ENCODE measurements at places on chromosomes 7 and 10. TPM values are rescaled to one million over a fixed set of nuclear protein-coding genes. Genes with fewer than 3 reads are reported as not detected.

GRCh38 chr7:137732168-137732567 lies 114.6 kb downstream of the DGKI start:
- no peak for DNase-seq

DNA sequence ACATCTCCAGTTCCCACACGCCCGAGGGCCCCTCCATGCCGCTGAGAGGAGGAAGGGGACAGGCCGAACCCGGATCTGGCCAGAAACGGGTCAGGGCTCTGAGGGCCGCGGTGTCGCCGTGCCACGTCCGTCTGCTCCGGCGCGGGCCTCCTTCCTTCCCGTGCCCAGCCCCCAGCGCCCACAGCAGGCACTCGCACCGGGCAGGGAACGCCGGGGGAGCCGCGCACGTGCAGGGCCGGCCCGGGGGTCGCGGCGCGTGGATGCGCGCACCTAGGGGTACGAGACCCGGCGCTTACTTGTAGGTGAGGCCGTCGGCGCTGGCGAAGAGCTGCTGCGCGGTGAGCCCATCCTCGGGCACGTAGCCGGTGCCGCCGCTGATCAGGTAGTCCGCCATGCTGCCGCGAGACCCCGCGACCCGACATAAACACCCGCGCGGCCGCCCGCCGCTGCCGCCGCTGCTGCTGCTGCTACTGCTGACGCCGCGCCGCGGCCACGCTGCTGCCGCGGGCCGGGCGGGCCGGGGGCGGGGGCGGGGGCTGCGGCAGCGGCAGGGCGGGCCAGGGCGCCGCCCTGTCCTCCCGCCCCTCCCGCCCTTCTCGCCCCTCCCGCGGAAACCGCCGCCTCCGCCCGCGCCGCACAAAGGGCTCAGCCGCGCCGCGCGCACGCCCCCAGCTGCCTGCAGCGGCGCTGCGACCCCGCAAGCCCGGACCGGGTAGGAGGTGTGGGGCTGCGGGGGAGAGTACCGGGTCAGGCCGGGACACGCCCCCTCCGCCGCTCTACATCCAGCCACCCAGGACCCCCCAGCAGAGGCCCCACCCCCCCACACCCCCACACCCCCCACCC lies 4.1 kb downstream of the IMPDH1 start:
- peak; percentile 56 for DNase-seq

DNA sequence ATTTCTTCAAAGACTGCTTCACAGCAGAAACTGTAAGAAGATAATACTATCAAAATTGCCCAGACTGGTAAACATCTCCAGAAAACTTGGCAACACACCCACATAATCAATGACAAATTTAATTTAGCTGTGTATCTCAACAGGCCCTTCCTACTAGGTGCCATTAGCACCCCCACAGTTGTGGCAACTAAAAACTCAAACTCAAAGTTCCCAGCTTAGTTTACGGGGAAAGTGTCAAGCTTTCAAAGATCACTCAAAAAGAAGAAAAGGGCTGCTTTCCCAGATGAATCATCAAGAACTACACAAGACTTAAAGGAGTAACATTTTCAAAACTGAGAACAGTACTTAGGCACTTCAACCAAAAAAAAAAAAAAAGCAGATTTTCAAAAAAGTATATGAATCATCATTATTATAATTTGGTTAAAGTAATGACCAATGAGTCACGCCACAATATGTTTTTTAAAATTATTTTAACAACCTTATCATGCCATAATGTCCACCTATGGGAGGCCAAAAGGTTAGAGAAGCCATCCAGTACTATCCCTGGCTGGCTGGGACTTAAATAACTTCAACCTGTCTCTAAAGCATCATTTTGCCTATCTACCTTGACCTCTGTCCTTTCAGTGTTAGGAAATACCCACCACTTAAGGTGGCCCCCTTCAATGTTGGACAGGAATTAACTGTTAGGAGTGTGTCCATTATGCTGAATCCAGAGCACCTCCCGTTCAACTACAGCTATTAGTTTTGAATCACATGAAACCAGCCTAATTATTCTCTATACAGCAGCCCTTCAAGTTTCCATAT lies 90.8 kb downstream of the ZFAND4 start:
- DNase-seq = peak; percentile 29

DNA sequence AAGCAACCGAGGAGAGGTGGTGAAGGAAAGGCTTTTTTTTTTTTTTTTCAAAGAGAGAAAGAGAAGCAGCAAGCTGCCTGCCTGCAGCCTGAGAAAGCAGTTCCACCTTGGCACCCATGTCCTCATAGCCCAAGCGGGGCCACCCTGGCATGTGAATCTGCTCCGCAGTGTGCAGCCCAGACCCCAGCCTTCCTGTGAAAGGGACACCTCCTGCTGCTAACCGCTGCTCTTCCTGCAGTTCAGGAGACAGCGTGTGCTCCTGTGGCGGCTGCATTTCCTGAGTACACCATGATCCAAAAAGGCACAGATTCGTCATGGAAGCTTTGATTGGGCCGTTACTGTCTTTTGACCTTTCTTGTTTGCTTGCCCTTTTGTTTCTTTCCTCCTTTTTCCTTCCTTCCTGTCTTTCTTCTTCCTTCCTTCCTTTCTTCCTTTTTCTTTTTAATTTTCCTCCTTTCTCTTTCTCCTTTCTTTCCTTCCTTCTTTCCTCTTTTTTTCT lies 38.1 kb downstream of the IKZF1 start:
- DNase-seq = peak; percentile 71

IDI2 gene
- total RNA-seq = not detected

GRCh38 chr7:155001756-155002410 lies 1.0 kb downstream of the PAXIP1 start:
- DNase-seq = peak; percentile 52

GRCh38 chr10:46096446-46096845 lies 50.4 kb upstream of the MSMB start:
- no peak for DNase-seq

NUDT5 gene
- 98.6 TPM for total RNA-seq

DNA sequence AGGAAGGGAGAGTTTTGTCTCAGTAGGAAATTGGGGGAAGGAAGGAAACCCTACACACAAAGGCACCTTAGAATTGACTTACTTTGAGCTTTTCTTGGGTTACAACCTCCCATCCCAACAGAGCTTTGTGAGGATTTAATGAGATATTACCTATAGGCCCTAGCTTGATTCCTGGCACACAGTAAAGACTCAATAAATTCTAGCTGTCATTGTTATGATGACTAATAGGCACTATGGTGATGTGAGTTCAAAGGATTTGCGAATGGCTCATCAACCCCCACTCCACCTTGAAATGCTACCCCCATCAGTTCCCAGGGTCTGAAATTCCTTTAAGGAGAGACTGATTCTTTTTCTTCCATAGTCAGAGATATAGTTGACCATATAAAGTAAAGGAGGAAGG lies 67.9 kb upstream of the SMNDC1 start:
- no peak for DNase-seq
